ENCODE measurements at places on chromosomes 12 and 14.

- no peaks in the 10 kb centered on the region for H3K36me3 ChIP-seq
Measured at GRCh38 chr14:85087201-85087600, 442.7 kb upstream of the FLRT2 start.

DNA sequence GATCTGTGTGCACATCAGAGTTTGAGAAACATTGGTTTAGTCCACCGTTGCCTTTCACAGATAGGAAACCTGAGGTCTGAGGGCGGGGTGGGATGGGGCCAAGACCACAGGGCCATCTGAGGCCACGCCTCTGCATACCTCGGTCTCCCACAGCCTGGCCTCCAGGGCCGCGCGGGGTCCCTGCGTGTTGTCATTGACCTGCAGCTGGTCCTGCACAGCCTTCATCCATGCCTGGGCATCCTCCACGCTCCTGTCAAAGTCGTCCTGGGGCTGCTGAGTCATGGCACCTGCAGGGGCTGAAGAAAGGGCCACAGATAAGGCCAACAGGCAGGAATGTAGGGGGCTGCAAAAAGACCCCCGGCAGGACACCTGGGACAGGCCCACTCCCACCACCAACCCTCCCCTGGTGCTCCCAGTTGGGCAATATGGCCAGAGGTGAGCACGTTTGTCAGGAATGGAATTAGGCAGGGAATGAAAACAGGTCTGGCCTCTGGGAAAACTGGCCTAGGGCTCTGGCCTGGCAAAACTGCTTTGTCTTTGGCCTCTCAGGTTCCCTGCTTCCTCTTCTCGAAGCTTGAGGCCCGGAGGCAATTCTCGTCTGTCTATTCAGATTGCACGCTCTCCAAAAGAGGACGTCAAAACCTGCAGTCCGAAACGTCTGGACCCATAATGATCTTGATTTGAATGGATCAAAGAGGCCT lies 40.8 kb downstream of the SYNE3 start:
- no peaks in the 10 kb centered on the region for H3K36me3 ChIP-seq
- H3K4me1 ChIP-seq: peaks cover 9% of the 10 kb centered on the region
- H3K27me3 ChIP-seq: no peaks in the 10 kb centered on the region
- H3K27ac ChIP-seq: no peak overlapping the region

DNA sequence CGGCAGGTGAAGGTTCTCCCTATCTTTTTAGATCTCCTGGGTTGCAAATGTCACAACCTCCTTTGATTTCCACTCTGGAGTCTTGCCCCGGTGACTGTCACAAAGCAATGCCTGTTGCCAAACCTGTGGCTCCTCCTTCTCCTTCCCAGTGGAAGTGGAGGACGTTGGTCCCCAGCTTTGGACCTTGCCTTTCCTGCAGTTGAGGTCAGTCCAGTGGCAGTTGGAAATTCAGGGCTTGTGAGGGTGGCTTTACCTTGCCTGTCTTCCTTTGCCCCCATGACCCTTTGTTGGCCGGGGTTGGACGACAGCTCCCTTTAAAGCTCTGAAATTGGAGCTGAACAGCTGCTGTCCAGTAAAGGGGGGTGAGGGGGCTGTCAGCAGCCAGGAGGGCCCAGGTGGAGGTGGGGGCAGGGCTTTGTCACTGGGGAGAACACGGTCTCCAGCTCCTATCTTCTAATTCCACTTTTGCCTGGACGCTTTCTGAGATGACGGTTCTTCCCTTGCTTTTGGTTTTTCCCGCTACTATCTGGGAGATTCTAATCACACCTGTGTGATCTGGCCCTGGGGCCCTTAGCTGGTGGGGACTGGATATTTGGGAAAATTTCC lies 4.1 kb downstream of the TEAD4 start:
- no peak overlapping the region for H3K4me3 ChIP-seq
- peaks cover 29% of the 10 kb centered on the region for H3K4me1 ChIP-seq
- peak overlapping the region; percentile 79 for H3K27ac ChIP-seq
- no peak for DNase-seq
- no peaks in the 10 kb centered on the region for H3K36me3 ChIP-seq

DNA sequence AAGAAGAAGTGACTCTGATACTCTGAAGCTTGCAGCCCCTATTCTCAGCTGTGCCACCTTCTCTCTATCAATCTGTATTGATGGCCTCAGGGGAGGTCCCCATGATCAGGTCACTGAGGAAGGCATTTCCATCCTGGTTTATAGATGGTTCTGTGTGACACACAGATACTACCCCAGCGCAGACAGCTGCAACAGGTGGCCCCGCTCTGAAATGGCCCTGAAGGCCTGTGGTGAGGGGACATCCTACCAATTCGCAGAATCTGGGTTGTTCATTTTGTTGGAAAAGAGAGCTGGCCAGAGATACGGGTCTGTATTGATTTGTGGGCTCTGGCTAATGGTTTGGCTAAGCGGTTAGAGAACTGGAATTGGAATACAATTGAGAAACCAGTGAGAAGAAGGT lies 21.7 kb downstream of the DLK1 start:
- no peaks in the 10 kb centered on the region for H3K36me3 ChIP-seq
- H3K4me1 ChIP-seq: peaks cover 6% of the 10 kb centered on the region
- H3K4me3 ChIP-seq: no peak overlapping the region

- no peak overlapping the region for H3K27ac ChIP-seq
- no peaks in the 10 kb centered on the region for H3K27me3 ChIP-seq
- peaks cover 48% of the 10 kb centered on the region for H3K4me1 ChIP-seq
- no peak for DNase-seq
- no peaks in the 10 kb centered on the region for H3K36me3 ChIP-seq
- no peak overlapping the region for H3K4me3 ChIP-seq
Measured at GRCh38 chr14:61556455-61556854, 138.9 kb upstream of the HIF1A start.

GRCh38 chr12:12976366-12976765 lies 23.7 kb downstream of the HEBP1 start:
- peaks cover 9% of the 10 kb centered on the region for H3K36me3 ChIP-seq
- no peak overlapping the region for H3K4me3 ChIP-seq
- H3K4me1 ChIP-seq: peaks cover 38% of the 10 kb centered on the region
- no peaks in the 10 kb centered on the region for H3K27me3 ChIP-seq
- DNase-seq: peak; percentile 96

DNA sequence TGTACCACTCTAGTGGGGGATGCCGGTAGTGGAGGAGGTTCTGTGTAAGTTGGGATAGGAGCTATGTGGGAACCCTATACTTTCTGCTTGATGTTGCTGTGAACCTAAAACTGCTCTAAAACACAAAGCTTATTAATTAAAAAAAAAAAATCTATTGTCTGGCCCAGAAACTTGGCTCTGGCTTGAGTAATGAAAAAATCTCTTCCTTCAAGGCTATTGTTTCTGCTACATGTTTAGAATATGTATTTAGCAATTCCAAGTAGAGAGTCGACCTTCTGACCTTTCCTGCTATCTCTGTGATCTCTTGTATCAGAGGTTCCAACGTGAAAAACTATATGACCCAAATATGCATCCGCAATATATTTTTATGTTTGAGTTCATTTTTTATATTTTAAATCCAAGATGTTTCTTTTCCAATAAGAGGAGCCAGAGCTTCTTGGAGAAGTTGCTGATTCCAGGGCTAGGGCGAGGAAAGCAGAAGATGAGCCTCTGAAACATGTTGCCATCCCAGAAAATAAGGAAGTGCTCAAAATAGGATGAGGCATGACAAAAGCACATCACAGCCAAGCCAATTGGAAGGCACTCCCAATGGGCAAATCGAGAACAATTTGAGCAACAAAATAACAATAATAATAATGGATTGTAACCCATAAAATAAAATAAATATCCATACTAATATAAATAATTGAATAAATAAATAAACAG lies 184.6 kb upstream of the TMEM260 start:
- DNase-seq: no peak
- H3K4me1 ChIP-seq: no peaks in the 10 kb centered on the region

DNA sequence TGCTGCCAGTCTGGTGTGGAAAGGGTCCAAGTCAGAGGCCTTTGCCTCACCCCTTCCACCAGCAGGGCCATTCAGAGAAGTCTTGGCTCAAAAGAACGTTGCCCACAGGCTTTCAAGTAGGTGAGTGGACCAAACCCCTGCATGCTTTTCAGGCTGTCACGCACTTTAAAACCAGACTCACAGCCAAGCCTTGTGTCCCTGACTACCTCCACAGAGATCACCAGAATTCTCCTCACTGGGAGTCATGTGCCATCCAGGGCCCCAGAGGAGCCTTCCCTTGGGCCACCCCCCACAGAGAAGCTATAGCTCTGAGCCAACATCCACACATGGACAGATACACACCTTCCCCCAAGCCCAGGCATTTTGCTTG lies 283.1 kb downstream of the DPF3 start:
- no peaks in the 10 kb centered on the region for H3K27me3 ChIP-seq
- peak overlapping the region; percentile 6 for H3K27ac ChIP-seq
- peaks cover 52% of the 10 kb centered on the region for H3K4me1 ChIP-seq
- no peaks in the 10 kb centered on the region for H3K36me3 ChIP-seq
- DNase-seq: peak; percentile 53
- H3K4me3 ChIP-seq: no peak overlapping the region

- H3K36me3 ChIP-seq: peaks cover 7% of the 10 kb centered on the region
- H3K27ac ChIP-seq: no peak overlapping the region
- no peak overlapping the region for H3K4me3 ChIP-seq
- peaks cover 9% of the 10 kb centered on the region for H3K4me1 ChIP-seq
Measured at GRCh38 chr14:24133735-24134134, 2.3 kb upstream of the PSME1 start.

GRCh38 chr12:65656891-65657351 lies 167.4 kb upstream of the HMGA2 start:
- peak; percentile 99 for DNase-seq
- H3K36me3 ChIP-seq: no peaks in the 10 kb centered on the region

- no peaks in the 10 kb centered on the region for H3K4me1 ChIP-seq
- H3K27me3 ChIP-seq: peaks cover 38% of the 10 kb centered on the region
- no peak overlapping the region for H3K4me3 ChIP-seq
- no peaks in the 10 kb centered on the region for H3K36me3 ChIP-seq
- H3K27ac ChIP-seq: no peak overlapping the region
Measured at GRCh38 chr14:103185051-103186029, 62.1 kb downstream of the TNFAIP2 start.

DNA sequence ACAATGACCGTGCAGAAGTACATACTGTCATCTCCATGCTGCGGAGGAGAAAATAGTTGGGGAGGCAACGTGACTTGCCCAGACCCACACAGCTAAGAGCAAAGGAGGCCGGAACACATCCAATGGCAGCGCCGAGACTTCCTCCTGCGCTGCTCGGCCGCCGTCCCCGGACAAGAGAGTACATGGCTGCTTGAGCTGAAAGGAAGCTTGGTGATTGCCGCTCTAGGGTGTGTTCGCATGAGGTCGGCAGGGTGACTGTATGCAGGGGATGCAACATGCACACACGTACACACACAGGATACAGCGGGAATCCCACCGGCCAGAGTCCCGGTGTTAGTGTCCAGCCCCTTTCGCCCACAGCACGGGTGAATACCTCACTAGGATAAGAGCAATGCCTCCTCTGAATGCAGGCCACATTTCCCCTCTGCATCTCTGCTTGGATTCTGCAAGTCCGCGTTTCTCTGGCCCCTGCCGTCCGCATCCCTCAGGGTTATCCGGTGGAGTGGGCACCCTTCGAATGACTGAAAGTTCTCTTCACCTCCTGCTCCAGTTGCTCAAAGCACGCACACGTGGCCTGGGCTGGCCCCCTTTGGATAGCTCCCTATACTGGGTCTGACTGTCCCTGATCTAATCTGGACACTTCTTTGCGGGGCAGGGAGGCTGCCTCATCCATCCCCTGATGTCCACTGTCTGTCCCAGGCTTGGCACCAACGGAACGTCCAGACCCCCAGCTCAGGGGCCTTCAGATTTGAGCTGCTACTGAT lies 78.8 kb downstream of the GSC start:
- H3K27ac ChIP-seq: no peak overlapping the region
- H3K27me3 ChIP-seq: no peaks in the 10 kb centered on the region
- H3K4me1 ChIP-seq: peaks cover 4% of the 10 kb centered on the region

GRCh38 chr12:120362516-120363273 lies 6.3 kb downstream of the MSI1 start:
- H3K4me3 ChIP-seq: no peak overlapping the region
- DNase-seq: no peak
- no peak overlapping the region for H3K27ac ChIP-seq
- H3K36me3 ChIP-seq: no peaks in the 10 kb centered on the region

- H3K27ac ChIP-seq: peak overlapping the region; percentile 92
- peak; percentile 82 for DNase-seq
- H3K36me3 ChIP-seq: no peaks in the 10 kb centered on the region
- H3K4me1 ChIP-seq: peaks cover 19% of the 10 kb centered on the region
- peak overlapping the region; percentile 81 for H3K4me3 ChIP-seq
Measured at GRCh38 chr12:56221232-56221756, 428 bp downstream of the RNF41 start.

DNA sequence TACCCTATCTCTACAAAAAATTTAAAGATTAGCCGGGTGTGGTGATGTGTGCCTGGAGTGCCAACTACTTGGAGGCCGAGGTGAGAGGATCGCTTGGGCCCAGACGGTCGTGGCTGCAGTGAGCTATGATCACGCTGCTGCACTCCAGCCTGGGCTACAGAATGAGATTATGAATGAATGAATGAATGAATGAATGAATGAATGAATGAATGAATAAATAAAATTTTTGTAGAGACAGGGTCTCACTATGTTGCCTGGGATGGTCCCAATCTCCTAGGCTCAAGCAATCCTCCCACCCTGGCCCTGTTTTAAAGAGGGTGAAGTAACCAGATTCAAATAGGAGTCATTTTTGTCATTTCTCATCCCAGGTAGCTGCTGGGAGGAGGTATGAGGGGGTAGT lies 176.2 kb upstream of the HIF1A start:
- peaks cover 8% of the 10 kb centered on the region for H3K4me1 ChIP-seq
- peaks cover 3% of the 10 kb centered on the region for H3K27me3 ChIP-seq
- H3K4me3 ChIP-seq: no peak overlapping the region
- no peak for DNase-seq
- no peak overlapping the region for H3K27ac ChIP-seq

GRCh38 chr14:69505338-69506240 lies 21.1 kb downstream of the PLEKHD1 start:
- peaks cover 13% of the 10 kb centered on the region for H3K27me3 ChIP-seq
- no peaks in the 10 kb centered on the region for H3K4me1 ChIP-seq
- no peak for DNase-seq
- H3K4me3 ChIP-seq: no peak overlapping the region
- H3K36me3 ChIP-seq: no peaks in the 10 kb centered on the region

DNA sequence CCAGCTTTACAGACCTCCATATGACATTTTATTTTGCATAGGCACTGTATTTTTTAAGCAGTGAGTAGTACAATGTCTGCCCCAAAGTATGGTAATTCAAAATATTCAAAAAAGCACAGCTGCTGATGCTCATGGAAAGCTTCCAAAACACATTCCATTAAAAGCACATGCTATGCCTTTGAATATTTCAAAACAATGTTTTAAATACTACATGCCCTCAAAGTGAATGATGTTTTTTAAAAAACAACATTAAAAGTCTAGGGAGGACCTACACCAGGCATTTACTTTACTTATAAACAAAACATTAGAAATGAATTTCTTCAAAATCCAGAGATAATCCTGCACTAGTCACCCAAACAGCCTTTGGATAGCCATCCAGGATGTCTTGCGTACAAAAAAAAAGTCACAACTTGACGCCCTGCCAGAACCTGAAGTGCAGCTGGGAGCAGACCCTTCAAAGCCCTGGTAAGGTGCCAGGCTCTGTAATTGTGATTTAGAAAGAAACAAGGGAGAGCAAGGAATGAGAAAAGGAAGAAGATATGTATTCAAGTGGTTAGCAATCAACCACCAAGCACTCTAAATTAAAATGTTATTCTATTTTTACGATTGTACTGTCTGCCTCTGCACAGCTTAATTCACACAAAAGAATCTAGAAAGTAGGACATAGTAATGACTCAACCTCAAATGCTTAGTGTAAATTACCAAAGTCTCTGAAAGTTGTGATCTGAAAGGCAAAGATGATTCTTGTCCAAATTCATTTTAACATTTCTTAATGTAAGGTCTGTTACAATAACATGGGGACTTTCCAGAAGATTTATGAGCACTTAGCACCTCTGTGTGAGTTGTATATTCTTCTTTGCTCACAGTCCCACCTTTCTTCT lies 31.9 kb downstream of the CEP83 start:
- H3K27me3 ChIP-seq: no peaks in the 10 kb centered on the region
- no peak overlapping the region for H3K27ac ChIP-seq
- H3K4me3 ChIP-seq: no peak overlapping the region
- DNase-seq: peak; percentile 87

All from astrocyte (in vitro differentiated cells and primary cell).